SJCRH30 (cell line): ENCODE measurements at places on chromosomes 6 and 20. TPM values are rescaled to one million over a fixed set of nuclear protein-coding genes. Genes with fewer than 3 reads are reported as not detected.

The PRSS16 gene
- total RNA-seq, result not detected in 2 replicates

- no peak overlapping the region for H3K4me3 ChIP-seq
- no peaks in the 10 kb centered on the region; the same call in 1 of the 2 replicates for H3K4me1 ChIP-seq
- DNase-seq, result peak; percentile 27
Measured at GRCh38 chr6:498795-499231, 107.3 kb downstream of the IRF4 start.

DNA sequence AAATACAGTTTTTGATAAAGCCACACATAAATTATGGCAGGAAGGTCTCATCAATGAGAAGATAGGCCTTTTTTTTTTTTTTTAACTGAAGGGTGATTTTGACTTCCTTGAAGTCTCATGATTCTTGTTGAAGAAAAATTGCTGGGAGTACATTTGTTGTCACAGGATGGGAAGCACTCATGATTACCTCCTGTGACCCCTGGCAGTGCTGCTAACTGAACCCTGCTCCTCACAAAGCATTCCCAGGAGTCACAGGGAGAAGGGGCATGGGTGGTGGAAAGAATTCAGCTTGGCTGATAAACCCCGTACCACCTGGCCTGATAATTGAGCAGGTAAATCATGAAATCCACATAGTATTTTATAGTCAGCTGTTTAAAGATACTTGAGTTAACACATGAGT is 86.9 kb downstream of the CD109 start:
- no peak overlapping the region for H3K4me3 ChIP-seq
- no peak for DNase-seq
- no peaks in the 10 kb centered on the region for H3K36me3 ChIP-seq
- no peaks in the 10 kb centered on the region for H3K4me1 ChIP-seq
- H3K27ac ChIP-seq, result no peak overlapping the region

- H3K4me3 ChIP-seq, result peak overlapping the region; percentile 56
- no peak for DNase-seq
- peak overlapping the region; percentile 48; the same call in 1 of the 2 replicates for H3K27ac ChIP-seq
- peaks cover 11% of the 10 kb centered on the region for H3K4me1 ChIP-seq
Measured at GRCh38 chr6:41502566-41502916, 43.6 kb upstream of the FOXP4 start.

GRCh38 chr6:45256697-45257695 is 71.1 kb upstream of the RUNX2 start:
- no peak overlapping the region for H3K4me3 ChIP-seq
- no peaks in the 10 kb centered on the region for H3K27me3 ChIP-seq
- H3K4me1 ChIP-seq, result no peaks in the 10 kb centered on the region
